Body of pancreas (tissue), 4 donors: ENCODE measurements at places on chromosomes 11 and 22.
A peak's percentile ranks its signal among the peaks of the same experiment; 100 is the strongest.

- DNase-seq: no peak
These were observed 28.7 kb downstream of the SBF1 start for GRCh38 chr22:50445880-50446707.

- DNase-seq: peak; percentile 78
These were observed at the start of gene TPST2 for GRCh38 chr22:26589845-26590736. TPST2 (minus strand) TSS chr22:26590132; CDS start chr22:26541630, 48,502 bp downstream.

DNA sequence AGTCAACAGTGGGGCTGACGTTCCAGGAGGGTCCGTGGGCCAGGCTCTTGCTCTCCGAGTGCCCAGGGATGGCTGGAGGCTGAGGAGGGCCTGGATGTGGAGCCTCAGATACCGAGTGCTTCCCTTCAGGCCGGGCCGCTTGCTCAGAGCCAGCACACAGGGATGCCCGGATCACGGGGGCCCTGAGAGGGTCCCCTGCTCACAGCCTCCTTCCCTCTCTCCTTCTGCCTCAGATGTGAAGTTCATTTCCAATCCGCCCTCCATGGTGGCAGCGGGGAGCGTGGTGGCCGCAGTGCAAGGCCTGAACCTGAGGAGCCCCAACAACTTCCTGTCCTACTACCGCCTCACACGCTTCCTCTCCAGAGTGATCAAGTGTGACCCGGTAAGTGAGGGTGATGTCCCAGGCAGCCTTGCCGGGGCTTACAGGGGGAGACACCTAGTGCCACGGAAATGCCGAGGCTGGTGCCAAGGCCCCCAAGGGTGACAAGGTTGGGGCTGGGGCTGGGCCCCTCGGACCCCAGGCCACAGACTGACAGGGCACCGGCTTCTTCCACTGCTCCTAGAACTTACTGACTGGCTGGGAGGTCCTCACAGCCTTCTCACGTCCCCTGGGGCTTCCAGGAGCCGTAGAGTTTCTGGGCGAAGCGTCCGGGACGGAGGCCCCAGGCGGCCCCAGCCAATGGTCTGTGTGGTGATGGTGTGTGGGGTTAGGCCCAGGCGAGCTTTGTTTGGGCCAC is 7.0 kb downstream of the CCND1 start:
- no peak for DNase-seq

DNA sequence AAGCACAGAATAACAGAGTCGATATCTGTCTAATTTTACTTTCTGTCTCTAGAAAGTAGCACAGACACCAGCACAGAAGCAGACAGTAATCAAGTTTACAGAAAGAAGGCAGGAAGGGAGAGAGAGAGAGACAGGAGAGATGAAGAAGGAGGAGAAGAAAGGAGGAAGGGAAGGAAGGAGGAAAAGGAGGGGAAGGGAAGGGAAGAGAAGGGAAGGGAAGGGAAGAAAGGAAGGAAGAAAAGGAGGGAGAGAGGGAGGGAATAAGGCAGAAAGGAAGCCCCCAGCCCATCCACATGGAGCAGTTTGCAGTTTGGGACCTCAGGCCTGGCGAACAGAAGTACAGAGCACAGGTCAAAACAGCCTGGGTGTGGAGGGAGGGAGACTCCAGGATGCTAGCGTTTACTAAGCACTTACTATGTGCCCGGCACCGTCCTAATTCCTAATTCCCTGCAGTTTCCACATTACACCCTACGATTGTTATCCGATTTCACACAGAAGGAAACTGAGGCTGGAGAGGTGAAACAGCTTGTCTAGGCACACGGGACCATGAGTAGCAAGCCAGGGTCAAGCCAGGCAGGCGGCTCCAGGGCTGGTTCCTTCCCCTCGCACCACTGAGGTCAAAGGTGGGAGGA is 46.0 kb upstream of the WNT7B start:
- DNase-seq: peak; percentile 6

GRCh38 chr22:37677493-37677974 is 2.1 kb downstream of the LGALS1 start:
- DNase-seq: no peak

- no peak for DNase-seq
These were observed 16.0 kb downstream of the USP47 start for GRCh38 chr11:11857769-11858168.

- no peak for DNase-seq
These were observed 61.9 kb downstream of the MTNR1B start for GRCh38 chr11:93031386-93031785.
